Frontal cortex (tissue), 4 donors: ENCODE measurements at places on chromosomes 5 and 9. TPM values are rescaled to one million over a fixed set of nuclear protein-coding genes. Genes with fewer than 3 reads are reported as not detected.

ST8SIA4 gene
- total RNA-seq = 76.2 TPM

FOXI1 gene
- not detected for total RNA-seq

MAPK9 gene
- total RNA-seq = 95.8 TPM

DMRT3 gene
- not detected for total RNA-seq

CDH9 gene
- total RNA-seq = 31.4 TPM

F2RL2 gene
- under 0.01 TPM for total RNA-seq

GRCh38 chr5:58462623-58463230 lies 2.8 kb upstream of the PLK2 start:
- peak; percentile 31 for DNase-seq

DNA sequence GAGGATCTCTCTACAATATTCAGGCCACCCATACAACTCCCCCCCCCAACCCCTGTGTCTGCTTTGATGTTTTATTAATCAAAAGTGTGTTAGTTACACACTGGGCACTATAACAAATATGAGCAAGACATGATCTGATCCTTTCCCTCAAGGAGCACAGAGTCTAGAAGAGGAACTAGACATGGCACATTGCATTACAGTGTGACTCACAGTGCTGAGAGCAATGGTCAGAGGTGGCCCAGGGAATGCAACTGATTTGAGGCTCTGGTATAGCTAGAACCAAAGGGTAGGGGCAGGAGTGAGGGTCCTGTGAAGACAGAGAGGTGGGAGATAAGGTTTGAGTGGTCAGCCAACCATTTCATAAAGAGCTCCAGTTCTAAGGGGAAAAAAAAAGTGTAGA lies 539.2 kb downstream of the ACTL7B start:
- DNase-seq = no peak

DNA sequence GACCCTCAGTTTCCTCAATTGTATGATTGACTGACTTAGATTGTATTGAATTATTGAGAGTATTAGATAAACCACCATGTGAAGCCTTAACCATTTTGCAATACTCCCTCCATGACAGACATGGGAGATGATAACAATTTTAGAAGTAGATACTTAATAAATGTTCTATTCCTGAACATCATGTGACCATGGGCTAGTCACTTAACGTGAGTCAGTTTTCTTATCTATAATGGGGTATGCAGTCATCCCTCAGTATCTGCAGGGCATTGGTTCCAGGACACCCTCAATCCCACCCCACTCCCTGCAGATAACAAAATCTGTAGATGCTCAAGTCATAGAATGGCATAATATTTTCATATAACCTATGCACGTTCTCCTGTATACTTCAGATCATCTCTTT lies 31.0 kb downstream of the SNX18 start:
- no peak for DNase-seq

- DNase-seq = no peak
Observed at GRCh38 chr5:95390812-95391492, at the start of gene FAM81B. Gene FAM81B, plus strand, starts transcription at chr5:95391366. Its CDS starts 24 bp downstream, at chr5:95391390.

DNA sequence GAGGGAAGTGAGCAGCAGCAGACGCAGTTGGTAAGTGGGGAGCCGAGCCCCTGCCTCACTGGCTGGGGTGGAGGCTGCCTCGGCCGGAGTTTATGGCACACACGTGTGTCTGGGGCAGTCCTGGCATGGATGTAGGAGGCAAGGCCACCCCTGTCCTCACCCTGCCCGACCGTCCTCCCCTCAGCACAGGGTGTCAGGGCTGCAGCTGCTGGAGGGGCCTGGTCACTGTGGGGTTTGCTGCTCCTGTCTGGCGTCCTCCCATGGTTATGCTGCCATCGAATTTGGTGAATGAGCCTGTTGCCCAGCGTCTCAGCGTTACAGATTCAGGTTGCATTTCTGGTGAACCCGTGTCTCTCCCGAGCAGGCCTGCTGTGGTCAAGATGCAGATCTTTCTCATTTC lies 32.4 kb downstream of the CEP72 start:
- no peak for DNase-seq

DNA sequence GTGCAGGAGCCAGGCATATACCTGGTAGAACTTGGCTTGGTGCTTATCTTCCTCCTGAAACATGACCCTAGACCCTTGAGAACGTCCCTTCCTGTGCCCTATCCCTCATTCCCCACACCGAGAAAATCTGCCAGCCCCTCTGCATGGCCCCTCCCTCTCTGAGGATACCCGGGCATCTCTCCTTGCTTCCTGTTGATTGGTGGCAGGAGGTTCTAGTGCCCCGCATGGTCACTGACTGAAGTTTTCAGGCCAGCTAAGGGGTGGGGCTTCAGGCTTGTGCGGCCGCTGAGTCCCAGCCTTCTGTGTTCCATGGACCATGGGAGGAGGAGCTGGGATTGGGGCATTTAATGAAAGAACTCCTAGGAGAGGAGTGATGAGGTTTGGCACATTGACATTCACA lies 22.8 kb downstream of the IGIP start:
- no peak for DNase-seq

GRCh38 chr9:131708226-131709002 lies 31.5 kb downstream of the RAPGEF1 start:
- no peak for DNase-seq

DNA sequence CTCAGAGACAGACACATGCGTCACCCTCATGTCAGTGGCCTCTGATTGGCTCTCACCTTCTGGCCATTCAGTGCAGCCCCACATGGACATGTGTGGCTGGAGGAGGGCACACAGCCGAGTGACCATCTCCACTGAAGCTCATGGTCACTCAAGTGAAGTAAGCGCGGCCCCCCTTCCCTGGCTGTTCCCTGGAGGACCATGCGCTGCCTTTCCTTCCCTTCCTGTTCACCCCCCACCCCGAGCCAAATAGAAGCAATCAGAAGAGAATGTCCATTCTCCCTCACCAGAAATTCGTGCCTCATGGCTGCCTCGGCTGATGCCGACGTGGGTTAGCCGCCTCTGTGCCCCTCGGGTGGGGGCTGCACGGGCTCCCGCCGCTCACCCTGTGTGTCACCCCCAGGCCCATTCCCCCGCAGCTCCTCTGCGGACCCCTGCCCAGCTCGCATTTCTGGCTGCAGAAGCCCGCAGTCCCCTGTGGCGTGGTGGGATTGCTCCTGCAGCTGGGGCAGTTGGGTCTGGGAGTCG lies 12.5 kb upstream of the COL5A1 start:
- no peak for DNase-seq
